ENCODE measurements at places on chromosomes 13 and 19. TPM values are rescaled to one million over a fixed set of nuclear protein-coding genes. Genes with fewer than 3 reads are reported as not detected.

- no peak for DNase-seq
- no peaks in the 10 kb centered on the region for H3K27me3 ChIP-seq
- no peak overlapping the region for H3K27ac ChIP-seq
- no peaks in the 10 kb centered on the region for H3K36me3 ChIP-seq
- peaks cover 7% of the 10 kb centered on the region for H3K4me1 ChIP-seq
These were observed 429.8 kb downstream of the FOXO1 start for GRCh38 chr13:40236566-40237168.

- peak overlapping the region; percentile 85 for H3K27ac ChIP-seq
- no peaks in the 10 kb centered on the region for H3K27me3 ChIP-seq
- no peak overlapping the region for H3K4me3 ChIP-seq
- DNase-seq: no peak
- peaks cover 14% of the 10 kb centered on the region for H3K4me1 ChIP-seq
These were observed 21.0 kb downstream of the RFX1 start for GRCh38 chr19:13984875-13985741.

GRCh38 chr19:43790587-43790986, 9.8 kb upstream of the KCNN4 start:
- no peaks in the 10 kb centered on the region for H3K36me3 ChIP-seq
- H3K27me3 ChIP-seq: peaks cover 23% of the 10 kb centered on the region
- DNase-seq: no peak
- H3K4me3 ChIP-seq: no peak overlapping the region
- H3K4me1 ChIP-seq: no peaks in the 10 kb centered on the region

GRCh38 chr13:98976941-98977340, 923 bp downstream of the DOCK9 start:
- no peak for DNase-seq
- peak overlapping the region; percentile 88 for H3K27ac ChIP-seq
- H3K36me3 ChIP-seq: no peaks in the 10 kb centered on the region
- peaks cover 60% of the 10 kb centered on the region for H3K4me1 ChIP-seq
- H3K4me3 ChIP-seq: peak overlapping the region; percentile 67
- H3K27me3 ChIP-seq: no peaks in the 10 kb centered on the region

- no peak overlapping the region for H3K27ac ChIP-seq
- peaks cover 3% of the 10 kb centered on the region for H3K4me1 ChIP-seq
- peaks cover 2% of the 10 kb centered on the region for H3K27me3 ChIP-seq
- H3K36me3 ChIP-seq: no peaks in the 10 kb centered on the region
These were observed 24.7 kb upstream of the MATK start for GRCh38 chr19:3810708-3811355.

DNA sequence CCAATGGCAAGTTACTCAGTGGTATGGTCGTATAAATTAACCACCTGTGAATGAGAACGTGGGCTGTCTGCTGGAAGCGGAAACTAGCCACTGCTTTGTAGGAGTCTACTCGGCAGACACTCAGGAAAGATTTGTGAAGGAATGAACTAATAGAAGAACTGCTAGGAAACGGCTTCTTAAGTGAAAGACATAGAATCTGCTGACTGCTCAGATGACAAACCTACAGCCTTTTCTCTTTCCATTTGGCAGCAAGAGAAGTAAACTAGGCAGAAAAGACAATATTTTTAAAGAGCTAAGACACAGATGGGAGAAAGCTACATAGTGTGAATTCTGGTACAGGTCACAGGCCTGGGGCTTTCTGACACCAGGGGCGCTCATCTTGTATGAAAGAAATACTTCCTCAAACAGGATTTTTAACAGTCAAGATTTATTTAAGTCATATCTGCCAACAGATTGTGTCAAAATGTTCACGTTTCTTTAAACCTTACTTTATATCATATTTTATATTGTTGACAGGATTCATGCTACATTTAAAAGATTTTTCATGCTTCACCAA, 78.4 kb downstream of the MIPEP start:
- H3K36me3 ChIP-seq: no peaks in the 10 kb centered on the region
- no peak overlapping the region for H3K4me3 ChIP-seq
- no peak for DNase-seq

DNA sequence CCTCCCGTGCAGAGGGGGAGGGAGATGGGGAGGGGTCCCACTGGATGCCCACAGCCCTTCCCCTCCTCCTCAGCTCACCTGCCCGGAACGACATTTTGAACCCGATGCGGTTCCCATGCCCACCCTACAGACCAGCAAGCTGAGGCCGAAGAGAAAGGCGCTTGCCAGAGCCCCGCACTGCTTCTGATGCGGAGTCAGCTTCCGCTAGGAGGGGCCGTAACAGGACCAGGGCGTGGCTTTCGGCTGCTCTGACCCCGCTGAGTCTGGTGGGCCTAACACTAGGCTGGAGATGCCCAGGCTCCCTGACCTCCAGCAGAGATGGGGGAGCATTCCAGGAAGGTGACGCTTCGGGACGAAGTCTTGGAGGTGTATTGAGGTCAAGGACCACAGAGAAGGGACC, 6.7 kb downstream of the ONECUT3 start:
- H3K27ac ChIP-seq: no peak overlapping the region
- no peak for DNase-seq
- peaks cover 57% of the 10 kb centered on the region for H3K27me3 ChIP-seq
- peaks cover 3% of the 10 kb centered on the region for H3K4me1 ChIP-seq
- H3K4me3 ChIP-seq: no peak overlapping the region

DNA sequence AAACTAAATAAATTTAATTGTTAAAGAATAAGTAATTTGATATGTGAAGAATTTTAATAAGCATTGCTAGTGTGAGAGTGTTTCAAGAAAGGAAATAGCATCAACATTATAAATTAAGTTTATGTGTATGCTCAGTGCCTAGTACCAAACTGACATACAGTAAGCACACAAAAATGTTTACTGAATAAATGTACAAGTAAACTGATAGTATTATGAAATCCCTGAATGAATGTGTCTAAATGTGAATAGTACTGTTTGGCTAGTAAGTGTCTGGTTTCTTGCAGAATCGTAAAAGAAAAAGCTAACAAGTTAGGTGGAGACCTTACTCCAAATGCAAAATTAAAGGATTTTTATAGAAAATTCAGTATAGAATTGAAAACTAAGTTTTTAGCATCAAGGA, 233.6 kb downstream of the PCDH9 start:
- H3K27me3 ChIP-seq: no peaks in the 10 kb centered on the region
- no peak for DNase-seq
- H3K36me3 ChIP-seq: peaks cover 1% of the 10 kb centered on the region
- H3K27ac ChIP-seq: no peak overlapping the region

- no peak overlapping the region for H3K27ac ChIP-seq
- H3K36me3 ChIP-seq: no peaks in the 10 kb centered on the region
- no peak for DNase-seq
- H3K27me3 ChIP-seq: peaks cover 52% of the 10 kb centered on the region
These were observed 2.0 kb downstream of the LRRC4B start for GRCh38 chr19:50565984-50566903.

- peaks cover 14% of the 10 kb centered on the region for H3K4me1 ChIP-seq
- DNase-seq: no peak
- H3K36me3 ChIP-seq: peaks cover 19% of the 10 kb centered on the region
- H3K27ac ChIP-seq: no peak overlapping the region
These were observed 6.0 kb downstream of the PLAUR start for GRCh38 chr19:43664018-43664417.

DNA sequence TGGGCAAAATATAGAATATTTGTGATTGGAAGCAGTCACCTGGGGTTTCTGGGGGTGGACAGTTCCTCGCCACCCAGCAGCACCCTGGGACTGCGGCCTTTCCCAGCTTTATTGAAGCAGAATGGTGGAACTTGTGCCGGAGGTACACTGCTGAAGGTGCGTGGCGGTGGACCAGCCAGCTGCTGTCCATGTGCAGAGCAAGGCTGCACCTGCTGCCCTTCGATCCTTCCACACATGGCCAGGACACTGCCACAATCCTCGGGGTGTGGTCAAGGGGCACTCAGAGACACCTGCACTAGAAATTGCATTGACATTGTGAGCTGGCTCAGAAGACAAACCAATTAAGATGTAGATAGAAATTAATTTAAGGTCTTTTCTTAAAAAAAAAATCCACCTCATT, 11.4 kb upstream of the GPI start:
- H3K4me3 ChIP-seq: no peak overlapping the region
- no peak overlapping the region for H3K27ac ChIP-seq
- peaks cover 11% of the 10 kb centered on the region for H3K36me3 ChIP-seq
- no peaks in the 10 kb centered on the region for H3K27me3 ChIP-seq
- DNase-seq: no peak

DNA sequence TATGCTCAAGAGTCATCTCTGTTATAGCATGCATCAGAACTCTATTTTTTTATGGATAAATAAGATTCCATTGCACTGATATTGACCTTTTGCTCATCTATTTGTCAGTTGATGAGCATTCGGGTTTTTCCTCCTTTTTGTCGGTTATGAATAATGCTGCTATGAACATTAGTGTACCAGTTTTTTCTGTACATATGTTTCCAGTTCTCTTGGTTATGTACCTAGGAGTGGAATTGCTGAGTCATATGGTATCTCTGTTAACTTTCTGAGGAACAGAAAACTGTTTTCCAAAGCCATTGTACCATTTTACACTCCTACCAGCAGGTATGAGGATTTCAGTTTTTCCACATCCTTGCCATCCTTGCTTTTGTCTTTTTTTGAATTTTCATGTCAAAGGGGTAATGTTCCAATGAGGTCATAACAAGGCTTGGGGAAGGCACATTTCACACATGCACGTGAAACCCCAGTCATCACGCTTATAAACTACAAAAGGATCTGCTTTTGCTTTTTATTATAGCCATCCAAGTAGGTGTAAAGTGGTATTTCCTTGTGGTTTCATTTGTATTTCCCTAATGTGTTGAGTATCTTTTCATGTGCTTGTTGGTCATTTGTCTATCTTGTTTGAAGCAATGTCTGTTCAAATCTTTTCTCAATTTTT, 14.6 kb downstream of the KBTBD7 start:
- no peaks in the 10 kb centered on the region for H3K27me3 ChIP-seq
- H3K36me3 ChIP-seq: peaks cover 2% of the 10 kb centered on the region
- H3K4me1 ChIP-seq: no peaks in the 10 kb centered on the region
- DNase-seq: no peak

- no peaks in the 10 kb centered on the region for H3K27me3 ChIP-seq
- no peaks in the 10 kb centered on the region for H3K36me3 ChIP-seq
- no peak for DNase-seq
- no peak overlapping the region for H3K4me3 ChIP-seq
- no peaks in the 10 kb centered on the region for H3K4me1 ChIP-seq
- H3K27ac ChIP-seq: no peak overlapping the region
These were observed 1566.5 kb upstream of the SLC10A2 start for GRCh38 chr13:104632736-104633135.

DNA sequence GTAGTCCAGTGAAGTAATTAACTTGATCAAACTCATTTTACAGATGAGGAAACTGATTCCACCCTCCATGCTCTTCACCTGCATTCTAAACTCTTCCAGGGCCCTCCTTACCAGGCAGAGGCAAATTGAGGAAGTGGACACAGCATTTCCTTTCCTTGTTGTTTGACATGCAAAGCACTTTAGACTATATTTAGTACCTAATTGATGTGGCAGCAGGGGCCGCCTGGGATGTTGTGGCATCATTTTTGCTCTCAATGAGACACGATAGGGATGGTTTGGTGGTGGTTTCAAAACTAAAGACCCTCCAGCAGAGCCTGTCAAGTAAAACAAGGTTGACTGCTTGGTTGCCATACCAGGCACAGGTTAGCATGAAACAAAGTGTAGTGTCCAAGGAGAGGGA, 7.9 kb downstream of the SIPA1L3 start:
- no peak for DNase-seq
- no peaks in the 10 kb centered on the region for H3K27me3 ChIP-seq
- H3K4me3 ChIP-seq: no peak overlapping the region
- no peaks in the 10 kb centered on the region for H3K4me1 ChIP-seq
- H3K27ac ChIP-seq: no peak overlapping the region

GRCh38 chr13:66266761-66267160, 963.4 kb downstream of the PCDH9 start:
- no peak for DNase-seq
- no peak overlapping the region for H3K4me3 ChIP-seq
- no peak overlapping the region for H3K27ac ChIP-seq
- peaks cover 9% of the 10 kb centered on the region for H3K4me1 ChIP-seq

- H3K4me1 ChIP-seq: peaks cover 19% of the 10 kb centered on the region
- DNase-seq: no peak
- peaks cover 5% of the 10 kb centered on the region for H3K36me3 ChIP-seq
- H3K27ac ChIP-seq: no peak overlapping the region
- no peak overlapping the region for H3K4me3 ChIP-seq
- no peaks in the 10 kb centered on the region for H3K27me3 ChIP-seq
These were observed 19.7 kb downstream of the UBAC2 start for GRCh38 chr13:99220199-99220935.

DNA sequence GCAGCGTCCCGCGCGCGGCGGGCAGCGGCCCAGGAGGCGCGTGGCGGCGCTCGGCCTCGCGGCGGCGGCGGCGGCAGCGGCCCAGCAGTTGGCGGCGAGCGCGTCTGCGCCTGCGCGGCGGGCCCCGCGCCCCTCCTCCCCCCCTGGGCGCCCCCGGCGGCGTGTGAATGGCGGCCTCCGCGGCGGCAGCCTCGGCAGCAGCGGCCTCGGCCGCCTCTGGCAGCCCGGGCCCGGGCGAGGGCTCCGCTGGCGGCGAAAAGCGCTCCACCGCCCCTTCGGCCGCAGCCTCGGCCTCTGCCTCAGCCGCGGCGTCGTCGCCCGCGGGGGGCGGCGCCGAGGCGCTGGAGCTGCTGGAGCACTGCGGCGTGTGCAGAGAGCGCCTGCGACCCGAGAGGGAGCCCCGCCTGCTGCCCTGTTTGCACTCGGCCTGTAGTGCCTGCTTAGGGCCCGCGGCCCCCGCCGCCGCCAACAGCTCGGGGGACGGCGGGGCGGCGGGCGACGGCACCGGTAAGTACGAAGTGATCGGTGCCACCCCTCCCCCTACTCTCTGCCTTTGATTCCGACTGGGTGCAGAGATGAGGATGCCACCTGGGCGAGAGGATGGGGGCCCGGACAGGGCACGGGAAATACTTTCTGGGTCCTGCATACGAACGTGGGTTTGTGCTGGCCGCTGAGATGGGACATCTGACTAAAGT, 874 bp downstream of the TRIM28 start:
- peak overlapping the region; percentile 92 for H3K4me3 ChIP-seq
- DNase-seq: peak; percentile 83
- H3K36me3 ChIP-seq: peaks cover 20% of the 10 kb centered on the region
- H3K27ac ChIP-seq: peak overlapping the region; percentile 100
- peaks cover 24% of the 10 kb centered on the region for H3K4me1 ChIP-seq
- H3K27me3 ChIP-seq: peaks cover 5% of the 10 kb centered on the region

Gene LATS2
- total RNA-seq: 104 TPM

Gene LYPD5
- total RNA-seq: not detected

Gene HPN
- total RNA-seq: not detected

Gene TRMT1
- 25.4 TPM for total RNA-seq

Gene IL11
- 3.1 TPM for total RNA-seq

Gene ZNF382
- 17.3 TPM for total RNA-seq

Gene FFAR2
- not detected for total RNA-seq

Gene RAB4B
- total RNA-seq: 23.2 TPM

Gene KIR3DL1
- total RNA-seq: not detected

Gene ZNF835
- not detected for total RNA-seq

Data from chondrocyte (in vitro differentiated cells).